ENCODE measurements at places on chromosomes 13 and 19. TPM values are rescaled to one million over a fixed set of nuclear protein-coding genes. Genes with fewer than 3 reads are reported as not detected.

DNA sequence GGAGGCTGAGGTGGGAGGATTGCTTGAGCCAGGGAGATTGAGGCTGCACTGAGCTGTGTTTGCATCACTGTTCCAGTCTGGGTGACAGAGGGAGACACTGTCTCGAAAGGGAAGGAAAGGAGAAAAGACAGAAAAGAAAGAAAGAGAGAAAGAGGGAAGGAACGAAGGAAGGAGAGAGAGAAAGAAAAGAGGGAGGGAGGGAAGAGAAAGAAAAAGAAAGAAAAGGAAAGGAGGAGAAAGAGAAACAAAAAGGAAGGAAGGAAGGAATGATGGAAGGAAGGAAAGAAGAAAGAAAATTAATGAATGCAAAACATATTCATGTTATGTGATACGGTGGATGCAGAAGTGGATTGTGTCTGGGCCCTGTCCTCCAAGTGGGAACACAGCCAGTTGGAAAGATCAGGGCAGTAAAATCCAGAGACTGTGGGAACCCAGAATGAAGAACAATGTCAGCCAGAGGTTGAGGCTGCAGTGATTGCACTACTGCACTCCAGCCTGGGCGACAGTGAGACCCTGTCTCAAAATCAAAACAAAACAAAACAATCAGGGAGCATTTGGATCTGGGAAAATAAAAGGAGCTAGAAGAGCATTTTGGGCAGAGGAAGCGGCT is 6.2 kb downstream of the PHLDB3 start:
- no peak for DNase-seq

DNA sequence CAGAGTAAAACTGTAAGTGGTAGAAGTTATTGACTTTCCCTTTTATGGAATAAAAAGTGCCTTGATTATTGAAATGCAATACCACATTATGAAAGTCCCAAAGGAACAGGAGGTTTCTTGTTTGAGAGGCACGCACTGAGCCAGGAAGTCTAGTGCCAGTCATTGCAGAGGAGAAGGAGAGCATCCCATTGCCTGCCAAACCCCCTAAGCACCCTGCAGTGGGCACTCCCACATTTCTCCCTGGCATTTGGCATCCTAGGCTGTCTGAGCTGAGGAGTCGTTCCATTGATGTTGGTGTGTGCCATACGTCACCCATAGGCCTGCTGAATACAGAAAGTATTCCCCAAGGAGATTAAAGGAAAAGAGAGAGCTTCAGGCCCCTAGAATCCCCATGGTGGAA is 85.7 kb upstream of the MBNL2 start:
- DNase-seq, result no peak

The ATP8A2 gene
- 0.22 TPM for total RNA-seq

DNA sequence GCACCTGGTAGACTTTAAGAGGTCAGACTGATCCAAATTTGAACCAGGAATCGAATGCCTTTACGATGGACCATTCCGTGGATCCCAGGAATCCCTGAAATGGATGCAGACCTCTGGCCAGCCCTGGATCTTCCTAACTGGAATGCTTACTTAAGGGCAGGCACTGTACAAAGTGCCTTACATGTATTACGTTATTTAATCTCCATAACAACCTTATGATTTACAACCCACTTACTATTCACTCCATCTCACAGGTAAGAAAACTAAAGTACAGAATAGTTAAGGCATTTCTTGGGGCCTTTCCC is 93.6 kb downstream of the HSPH1 start:
- no peak for DNase-seq
